ENCODE measurements at places on chromosomes 16 and 17. TPM values are rescaled to one million over a fixed set of nuclear protein-coding genes. Genes with fewer than 3 reads are reported as not detected.

The KIF18B gene
- total RNA-seq, result not detected

The MPO gene
- total RNA-seq, result not detected

The ANKRD40CL gene
- total RNA-seq, result not detected

The TIMP2 gene
- 6.2 TPM for total RNA-seq

GRCh38 chr17:34168989-34169388 is 86.1 kb upstream of the CCL2 start:
- DNase-seq, result no peak

DNA sequence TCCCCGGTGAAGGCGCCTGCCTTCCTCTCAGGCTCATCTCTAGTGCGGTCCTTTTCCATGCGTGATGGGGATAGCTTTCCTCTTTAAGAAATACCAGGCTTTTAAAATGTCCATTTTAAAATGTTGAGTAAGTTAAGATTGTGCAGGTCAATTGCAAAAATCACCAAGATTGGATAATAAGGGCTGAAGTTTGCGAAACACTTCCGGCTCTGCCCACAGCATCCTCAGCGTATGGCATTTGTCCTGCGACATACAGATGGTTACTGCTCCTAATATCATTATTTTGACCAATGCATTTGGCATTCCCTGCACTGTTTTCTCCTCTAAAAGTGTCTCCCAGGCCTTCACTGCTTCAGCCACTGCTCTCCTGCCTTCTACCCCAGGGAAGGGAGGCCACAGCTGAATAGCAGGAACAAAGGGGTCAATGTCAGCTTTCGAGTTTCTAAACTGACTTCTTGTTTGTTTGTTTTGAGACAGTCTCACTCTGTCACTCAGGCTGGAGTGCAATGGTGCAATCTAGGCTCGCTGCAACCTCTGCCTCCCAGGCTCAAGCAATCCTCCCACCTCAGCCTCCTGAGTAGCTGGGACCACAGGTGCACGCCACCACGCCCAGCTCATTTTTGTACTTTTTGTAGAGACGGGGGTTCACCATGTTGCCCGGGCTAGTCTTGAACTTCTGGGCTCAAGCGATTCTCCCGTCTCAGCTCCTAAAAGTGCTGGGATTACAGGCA is 91.9 kb downstream of the CRISPLD2 start:
- DNase-seq, result no peak

GRCh38 chr17:34318474-34318873 is 761 bp upstream of the CCL8 start:
- no peak for DNase-seq

DNA sequence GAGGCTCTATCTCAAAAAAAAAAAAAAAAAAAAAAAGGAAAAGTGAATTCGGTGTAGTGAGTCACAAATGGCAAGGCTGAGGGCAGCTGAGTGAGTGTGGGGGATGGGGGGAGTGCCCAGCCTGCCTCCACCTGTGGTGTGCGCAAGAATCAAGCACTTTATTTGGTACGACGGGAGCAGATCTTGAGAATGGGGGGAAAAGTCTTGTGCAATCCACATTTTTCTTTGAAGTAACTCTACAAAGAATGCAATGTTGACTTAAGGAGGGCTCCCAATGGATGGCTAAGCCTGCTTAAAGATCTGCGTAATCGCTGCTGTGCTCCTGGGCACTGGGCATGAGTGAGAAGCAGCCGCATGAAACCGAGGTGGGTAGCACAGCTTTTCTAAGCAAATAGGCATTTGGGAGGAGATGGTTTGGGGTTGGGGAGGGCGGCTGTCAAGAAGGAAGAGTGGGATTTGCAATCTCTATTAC is 28.2 kb downstream of the ATP2C2 start:
- DNase-seq, result no peak

DNA sequence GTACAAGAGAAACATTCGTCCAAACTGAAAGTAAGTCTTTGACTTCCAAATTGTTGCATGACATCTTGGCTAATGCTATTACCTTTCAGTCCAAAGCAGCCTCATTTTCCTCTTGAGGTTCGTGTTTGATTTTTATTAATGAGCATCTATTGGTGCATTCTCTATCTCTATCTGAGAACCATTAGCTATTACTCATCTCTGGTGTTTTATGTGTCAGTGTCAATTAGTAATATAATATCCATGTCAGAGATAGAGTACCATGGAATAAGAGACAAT is 388.1 kb upstream of the GOT2 start:
- no peak for DNase-seq

GRCh38 chr17:28524476-28525424 is 18.6 kb downstream of the FOXN1 start:
- DNase-seq, result no peak

- DNase-seq, result no peak
Measured at GRCh38 chr16:7731141-7731540, 398.5 kb downstream of the RBFOX1 start.

GRCh38 chr16:27259710-27260109 is 8.9 kb downstream of the NSMCE1 start:
- DNase-seq, result no peak

DNA sequence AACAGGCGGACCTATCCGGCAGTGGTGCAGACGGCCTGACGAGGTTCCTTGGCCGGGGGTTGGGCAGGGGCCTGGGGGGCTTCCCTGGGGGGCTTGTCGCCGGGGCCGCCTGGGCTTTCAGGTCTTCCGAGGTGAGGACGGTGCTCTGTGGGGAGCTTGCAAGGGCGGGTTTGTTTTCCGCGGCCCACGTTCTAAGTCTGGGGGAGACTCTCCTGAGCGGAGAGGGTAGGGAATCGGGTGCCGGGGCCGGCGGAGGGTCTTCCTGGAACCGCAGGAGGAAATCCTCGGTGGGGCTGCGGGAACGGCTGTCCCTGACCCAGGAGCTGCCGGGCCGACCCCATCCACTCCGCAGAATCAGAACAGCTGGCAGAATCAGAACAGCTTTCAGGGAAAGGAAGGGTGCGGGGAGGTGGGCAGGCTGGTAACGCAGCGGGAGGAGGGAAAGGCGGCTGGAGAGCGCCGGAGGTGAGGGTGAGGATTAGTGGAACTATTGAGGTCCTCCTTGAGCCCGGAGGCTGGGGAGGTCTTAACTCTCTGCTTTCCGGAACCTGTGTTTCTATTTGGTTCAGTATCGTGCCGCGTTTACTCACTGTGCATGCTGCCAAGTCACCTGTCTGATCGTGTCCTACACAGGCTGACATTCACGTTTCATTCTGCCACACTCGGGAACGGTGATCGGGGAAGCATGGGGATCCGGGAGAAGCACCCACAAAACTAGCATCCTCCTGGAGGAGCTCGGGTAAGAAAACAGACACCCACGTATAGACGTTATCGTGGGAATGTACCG is 28.9 kb downstream of the CPSF4L start:
- no peak for DNase-seq

GRCh38 chr17:40820228-40820838 is 2.1 kb downstream of the KRT10 start:
- no peak for DNase-seq

GRCh38 chr17:60704170-60704569 is 26.5 kb downstream of the BCAS3 start:
- no peak for DNase-seq

DNA sequence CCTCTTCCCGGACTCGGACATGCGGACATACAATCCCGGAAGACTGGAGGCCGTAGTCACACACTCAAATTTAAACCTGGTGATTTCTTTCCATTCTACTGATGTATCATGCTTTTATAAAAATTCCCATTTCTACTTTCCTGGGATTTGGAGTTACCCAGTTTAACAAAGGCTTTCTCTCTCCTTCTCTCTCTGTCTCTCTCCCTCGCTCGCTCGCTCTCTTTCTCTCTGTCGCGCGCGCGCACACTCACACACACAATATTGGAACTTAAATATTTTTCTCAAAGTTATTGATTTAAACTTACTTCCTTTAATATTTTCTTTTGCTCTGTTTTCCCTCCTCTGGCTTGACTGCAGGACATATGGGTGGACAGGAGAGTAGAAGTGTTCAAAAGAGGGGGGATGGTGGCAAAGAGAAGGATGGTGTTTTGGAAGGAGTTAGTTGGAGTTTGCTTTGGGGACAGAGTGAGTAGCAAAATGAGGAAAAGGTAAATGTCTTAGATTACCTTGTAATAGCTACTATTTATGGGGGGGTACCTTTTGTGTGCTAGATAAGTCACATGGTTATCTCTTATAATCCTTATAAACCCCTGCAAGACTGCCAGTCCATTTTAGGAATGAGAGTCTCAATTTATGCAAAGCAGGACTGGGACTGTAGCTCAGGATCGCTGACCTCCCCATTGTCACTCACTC is 878 bp upstream of the TRIM25 start:
- no peak for DNase-seq

DNA sequence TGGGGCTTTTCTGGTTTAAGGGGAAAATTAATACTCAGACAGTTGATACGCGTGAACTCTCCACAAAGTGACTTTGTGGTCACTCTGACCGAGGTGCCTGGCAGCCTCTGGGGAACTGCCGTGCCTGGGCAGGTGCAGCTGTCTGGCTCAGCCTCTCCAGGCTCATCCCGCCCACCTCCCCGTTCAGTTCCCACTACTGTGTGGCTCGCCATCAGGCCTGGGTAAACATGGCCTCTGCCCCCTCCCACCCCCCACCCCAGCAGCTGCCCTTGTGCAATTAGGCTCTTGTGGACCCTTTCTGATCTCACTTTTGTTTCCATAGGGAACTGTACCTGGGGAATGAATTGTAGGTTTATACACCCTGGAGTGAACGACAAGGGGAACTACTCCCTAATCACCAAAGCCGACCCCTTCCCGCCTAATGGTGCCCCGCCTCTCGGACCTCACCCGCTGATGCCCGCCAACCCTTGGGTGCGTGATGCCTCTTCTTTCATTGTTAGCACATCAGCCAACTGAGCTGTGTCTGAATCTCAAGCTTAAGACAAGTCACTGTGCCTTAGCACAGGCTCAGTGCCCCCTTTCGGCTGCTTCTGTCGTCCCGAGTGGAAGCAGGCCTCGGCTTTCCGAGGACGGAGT is 27.8 kb downstream of the ZC3H18 start:
- no peak for DNase-seq

DNA sequence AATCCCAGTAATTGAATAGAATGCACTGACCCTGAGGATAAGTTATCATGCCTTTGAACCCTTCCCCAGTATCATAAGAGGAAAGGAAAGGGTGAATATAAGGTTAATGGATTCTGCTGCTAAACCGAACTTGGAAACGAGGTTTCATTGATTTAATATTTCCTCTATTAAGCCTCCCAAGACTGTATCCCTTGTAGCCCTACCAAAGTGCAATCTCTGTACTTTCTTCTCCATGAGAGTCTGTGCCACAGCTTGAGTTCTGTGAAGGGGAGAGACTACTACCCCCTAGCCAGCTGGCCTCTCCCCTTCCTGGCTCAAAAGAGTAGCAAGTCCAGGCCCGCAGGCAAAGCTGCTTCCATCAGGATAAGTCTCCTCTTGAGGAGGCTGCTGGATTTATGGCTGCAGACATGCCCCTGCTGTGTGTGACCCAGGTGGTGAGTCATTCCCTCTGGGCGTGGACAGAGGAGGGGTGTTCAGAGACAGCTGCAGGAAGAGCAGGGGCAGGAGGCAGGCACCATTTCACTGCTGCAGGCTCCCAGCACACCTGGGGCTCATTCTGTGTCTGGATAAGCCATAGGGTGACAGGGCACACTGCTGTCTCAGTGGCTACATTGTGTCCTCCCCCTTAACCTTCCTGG is 58.4 kb downstream of the TOM1L2 start:
- no peak for DNase-seq
